ENCODE measurements at places on chromosomes 12 and 14. TPM values are rescaled to one million over a fixed set of nuclear protein-coding genes. Genes with fewer than 3 reads are reported as not detected.

The NEUROD4 gene
- not detected for total RNA-seq

The TEX52 gene
- total RNA-seq: not detected

The PCNX1 gene
- 14.2 TPM for total RNA-seq

The GPR84 gene
- not detected for total RNA-seq

The KRT75 gene
- total RNA-seq: 0.26 TPM

The CLEC14A gene
- total RNA-seq: not detected

The GALC gene
- total RNA-seq: 13.2 TPM

The ASIC1 gene
- 5.6 TPM for total RNA-seq

The OR10G3 gene
- total RNA-seq: not detected

The EPYC gene
- not detected for total RNA-seq

The KRT8 gene
- total RNA-seq: 3,468 TPM
